NCI-H446 (cell line): ENCODE measurements at places on chromosomes 3 and 15.

DNA sequence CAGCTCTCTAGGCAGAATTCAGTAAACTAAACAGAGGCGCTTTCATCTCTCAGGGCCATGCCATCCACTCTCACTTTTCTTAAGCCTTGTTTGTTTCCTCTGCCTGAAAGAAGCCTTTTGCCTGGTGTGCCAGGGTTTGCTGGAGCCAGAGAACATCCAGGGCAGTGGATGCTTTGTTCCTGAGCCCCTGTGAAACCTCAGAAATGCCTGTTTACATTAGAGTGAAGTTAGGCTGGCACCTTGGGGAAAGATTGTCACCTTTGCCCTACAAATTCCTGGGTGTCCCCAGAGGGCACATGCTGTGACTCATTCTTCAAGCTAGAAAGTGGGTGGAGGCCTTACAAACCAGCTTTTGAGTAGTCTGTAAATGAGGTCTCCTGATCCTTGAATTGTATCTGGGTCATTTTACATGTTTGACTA lies 10.7 kb upstream of the TRAK1 start:
- DNase-seq, result no peak

- no peak for DNase-seq
Measured at GRCh38 chr3:100737334-100737733, 28.0 kb downstream of the TFG start.

- DNase-seq, result no peak
Measured at GRCh38 chr3:11346416-11346815, 74.2 kb downstream of the ATG7 start.

DNA sequence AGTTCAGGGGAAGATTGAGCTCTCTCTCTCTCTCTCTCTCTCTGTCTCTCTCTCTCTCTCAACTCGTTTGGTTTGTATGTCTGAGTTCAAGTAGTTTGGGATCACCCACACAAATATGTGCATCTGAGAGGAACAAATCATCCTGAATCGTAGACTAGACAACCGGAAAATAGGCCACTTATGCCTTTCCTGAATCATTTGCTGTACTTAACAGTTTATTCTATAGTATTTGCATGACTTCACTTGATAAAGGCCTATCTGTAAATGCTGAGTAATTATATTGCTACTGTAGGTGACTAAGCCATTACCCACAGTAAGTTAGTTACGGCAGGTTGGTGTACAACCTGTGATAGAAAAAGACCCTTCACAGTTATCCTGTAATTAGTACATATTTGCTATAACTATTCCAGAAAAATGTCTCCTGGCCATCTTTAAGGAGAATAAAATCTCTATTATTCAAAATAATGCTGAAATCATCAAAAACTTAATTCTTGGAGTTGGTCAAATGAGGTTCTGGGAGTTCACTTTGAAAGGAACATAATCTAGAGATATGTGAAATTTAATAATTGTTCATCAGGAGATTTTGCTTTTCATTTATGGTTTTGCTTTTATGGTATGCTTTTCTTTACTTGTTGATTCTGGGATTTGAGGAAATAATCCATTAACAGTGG lies 31.1 kb downstream of the OXSM start:
- no peak for DNase-seq

DNA sequence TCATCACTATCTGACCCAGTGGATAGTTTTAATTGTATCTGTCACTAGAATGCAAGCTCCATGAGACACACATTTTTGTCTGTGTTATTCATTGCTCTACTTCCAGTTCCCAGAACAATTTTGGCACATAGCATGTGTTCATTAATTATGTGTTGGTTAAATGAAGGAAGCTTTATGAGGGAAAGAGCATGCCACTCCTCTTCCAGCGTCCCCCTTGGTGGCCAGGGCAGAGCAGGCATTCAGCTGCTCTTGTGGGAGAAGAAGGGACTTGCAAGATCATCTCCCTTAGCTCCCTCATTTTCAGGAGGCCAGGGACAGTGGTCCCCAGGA lies 489 bp upstream of the GALNT15 start:
- DNase-seq, result no peak

DNA sequence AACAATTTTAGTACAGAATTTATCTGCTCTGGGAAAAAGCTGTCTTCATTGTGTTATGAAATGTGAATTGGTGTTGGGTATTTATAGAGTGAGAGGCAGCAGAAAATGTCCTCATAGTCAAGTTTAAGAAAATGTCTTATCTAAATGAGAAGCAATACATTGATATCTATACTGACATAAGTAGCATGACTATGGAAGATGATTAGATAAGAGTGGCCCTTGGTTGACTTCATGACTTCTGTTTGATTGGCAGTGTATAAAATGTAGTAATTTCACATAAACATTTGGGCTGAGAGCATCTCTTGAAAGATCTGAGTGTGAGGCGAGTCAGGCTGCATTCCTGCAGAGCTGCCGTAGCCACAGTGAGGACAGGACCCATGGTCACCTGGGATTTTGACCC lies 19.4 kb downstream of the MCTP2 start:
- no peak for DNase-seq

DNA sequence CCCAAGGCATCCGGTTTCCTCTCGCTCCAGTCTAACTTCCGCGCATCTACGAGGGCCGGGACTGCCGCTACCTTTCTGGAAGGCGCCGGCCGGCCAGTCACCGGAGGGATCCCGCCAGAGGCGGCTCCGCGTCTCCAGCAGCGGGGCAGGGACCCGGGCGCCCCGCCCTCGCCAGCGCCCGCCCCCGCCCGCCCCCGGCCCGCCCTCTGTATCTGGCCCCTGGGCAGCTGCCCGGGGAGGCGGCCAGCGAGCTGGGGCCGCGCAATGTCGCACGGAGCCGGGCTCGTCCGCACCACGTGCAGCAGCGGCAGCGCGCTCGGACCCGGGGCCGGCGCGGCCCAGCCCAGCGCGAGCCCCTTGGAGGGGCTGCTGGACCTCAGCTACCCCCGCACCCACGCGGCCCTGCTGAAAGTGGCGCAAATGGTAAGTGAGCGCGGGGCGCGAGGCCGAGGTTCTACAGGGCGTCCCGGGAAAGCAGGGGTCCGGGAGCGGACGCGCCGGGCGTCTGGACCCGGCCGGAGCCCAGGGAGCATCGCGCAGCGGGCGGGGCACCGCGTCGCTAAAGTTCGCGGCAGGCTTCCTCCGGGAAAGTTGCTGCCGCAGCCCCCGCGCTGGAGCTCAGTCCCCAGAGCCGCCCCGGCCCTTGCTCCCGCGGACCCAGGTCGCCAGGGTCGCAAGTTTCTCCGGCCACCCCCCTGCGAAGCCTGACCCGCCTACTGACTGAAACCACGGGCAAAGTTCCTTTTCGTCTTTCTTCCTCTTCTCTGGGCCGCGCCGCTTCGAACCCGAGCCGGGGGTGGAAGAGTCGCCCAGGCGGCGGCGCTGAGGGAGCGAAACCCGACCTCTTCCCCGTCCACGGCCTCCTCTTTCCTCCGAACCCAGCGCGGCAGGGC lies at the start of gene CMTM7:
TSS of gene CMTM7 (plus strand) at position 211 of the 893 bp plus-strand sequence. CDS start at position 265, 54 bp downstream.
- peak; percentile 1 for DNase-seq

DNA sequence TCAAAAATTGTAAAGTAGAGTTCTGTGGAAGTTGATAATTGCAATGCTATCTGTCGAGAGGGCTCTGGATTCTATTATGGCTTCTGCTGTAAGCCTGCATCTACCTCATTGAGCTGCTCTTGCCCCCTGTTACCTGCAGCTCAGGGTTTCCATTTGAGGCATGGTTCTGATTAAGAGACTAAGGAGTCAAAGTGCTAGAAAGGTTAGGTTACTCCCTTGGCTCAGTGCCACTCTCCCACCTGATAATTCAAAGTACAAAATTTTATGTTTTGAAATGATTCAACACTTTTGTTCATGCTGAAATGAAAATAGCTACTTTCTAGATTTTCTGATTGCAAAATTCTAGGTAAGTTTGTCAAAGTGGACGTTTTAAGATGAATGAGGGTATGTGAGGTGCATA lies 220.5 kb upstream of the SATB1 start:
- no peak for DNase-seq

- no peak for DNase-seq
Measured at GRCh38 chr3:184806567-184807271, 5.2 kb upstream of the VPS8 start.

- DNase-seq, result no peak
Measured at GRCh38 chr15:25176991-25177954, 222.5 kb downstream of the SNRPN start.

- no peak for DNase-seq
Measured at GRCh38 chr3:111073218-111073617, 1.6 kb downstream of the NECTIN3 start.

DNA sequence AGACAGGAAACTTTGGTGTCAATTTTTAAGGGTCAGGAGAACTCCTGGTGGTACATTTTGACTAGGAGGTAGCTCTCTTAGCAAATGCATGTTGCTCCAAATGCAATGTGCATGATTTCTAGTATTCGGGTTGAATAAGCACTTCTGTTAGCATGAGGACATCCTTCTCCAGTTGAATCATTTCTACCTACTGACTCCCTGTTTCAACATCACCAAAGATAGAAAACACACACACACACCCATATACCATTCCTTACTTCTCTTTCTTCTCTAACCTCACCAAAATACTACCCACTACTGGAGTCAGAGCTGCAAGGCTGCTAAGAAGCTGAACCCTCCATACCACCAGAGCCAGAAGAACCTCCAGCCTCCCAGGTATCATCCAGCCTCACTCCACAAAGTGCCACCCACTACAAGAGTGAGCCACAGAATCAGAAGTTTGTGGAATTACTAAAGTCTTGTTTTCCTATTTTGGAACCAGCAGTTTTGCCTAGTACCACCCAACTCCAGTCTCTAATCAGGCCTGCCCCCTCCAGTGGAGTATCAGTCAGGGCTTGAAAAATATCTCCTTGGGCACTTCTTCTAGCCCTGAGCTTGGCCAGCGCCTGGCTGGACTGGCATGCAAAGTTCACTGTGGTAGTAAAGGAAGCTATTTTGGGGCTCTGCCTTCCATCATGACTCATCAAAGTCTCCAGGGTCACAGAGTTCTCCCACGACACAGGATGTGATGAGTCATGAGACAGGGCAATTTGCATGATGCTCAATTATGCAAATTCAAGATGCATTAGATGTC lies 110.3 kb downstream of the CYP19A1 start:
- no peak for DNase-seq

GRCh38 chr15:67064607-67065530 lies 533 bp upstream of the SMAD3 start:
- no peak for DNase-seq

GRCh38 chr15:25374143-25374542 lies 64.7 kb downstream of the UBE3A start:
- no peak for DNase-seq

GRCh38 chr3:180762866-180763265 lies 83.6 kb upstream of the CCDC39 start:
- no peak for DNase-seq

GRCh38 chr15:74730619-74731316 lies 5.4 kb upstream of the CYP1A1 start:
- no peak for DNase-seq

DNA sequence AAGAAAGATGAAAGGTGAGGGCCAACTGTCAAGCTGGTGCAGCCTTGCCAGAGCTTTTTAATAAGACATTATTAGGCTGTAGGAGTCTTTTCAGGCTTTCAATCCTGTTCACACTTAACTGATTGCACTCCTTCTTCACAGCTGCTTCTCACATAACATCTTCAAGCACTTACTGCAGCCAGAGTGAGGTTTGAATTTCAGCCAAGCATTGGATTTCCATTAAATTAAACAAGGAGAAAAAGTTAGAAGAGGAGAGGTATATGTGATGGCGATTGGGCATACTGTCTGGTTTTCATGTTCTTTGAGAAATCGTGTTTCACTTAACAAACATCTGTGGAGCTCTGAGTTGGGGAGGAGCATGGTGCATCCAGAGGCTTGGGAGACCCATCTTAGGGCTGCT lies 392.8 kb upstream of the LRRC3B start:
- DNase-seq, result no peak

- DNase-seq, result no peak
Measured at GRCh38 chr3:111311709-111312235, 230.2 kb upstream of the CD96 start.

DNA sequence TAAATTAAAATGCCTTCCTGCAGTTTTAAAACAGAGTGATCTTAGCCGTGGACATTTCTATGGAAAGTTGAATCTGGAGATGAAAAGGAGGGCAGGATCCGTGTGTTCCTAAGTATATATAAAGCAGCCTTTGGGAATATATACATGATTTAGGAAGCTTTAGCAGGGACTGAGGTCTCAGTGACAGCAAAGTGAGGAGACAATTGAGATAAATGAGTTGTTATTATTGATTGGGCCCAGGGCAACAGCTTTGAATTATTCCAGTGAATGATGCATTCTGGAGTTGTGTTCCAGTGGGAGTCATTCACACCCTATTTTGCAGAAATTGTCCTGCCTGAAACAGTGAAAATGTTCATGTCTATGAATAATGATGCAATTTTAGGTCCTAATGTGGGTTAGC lies 281.4 kb downstream of the BCHE start:
- DNase-seq, result no peak

- peak; percentile 31 for DNase-seq
Measured at GRCh38 chr3:35422836-35423601, 216.3 kb upstream of the ARPP21 start.

GRCh38 chr15:82554351-82554750 lies 14.1 kb upstream of the RPS17 start:
- DNase-seq, result no peak

DNA sequence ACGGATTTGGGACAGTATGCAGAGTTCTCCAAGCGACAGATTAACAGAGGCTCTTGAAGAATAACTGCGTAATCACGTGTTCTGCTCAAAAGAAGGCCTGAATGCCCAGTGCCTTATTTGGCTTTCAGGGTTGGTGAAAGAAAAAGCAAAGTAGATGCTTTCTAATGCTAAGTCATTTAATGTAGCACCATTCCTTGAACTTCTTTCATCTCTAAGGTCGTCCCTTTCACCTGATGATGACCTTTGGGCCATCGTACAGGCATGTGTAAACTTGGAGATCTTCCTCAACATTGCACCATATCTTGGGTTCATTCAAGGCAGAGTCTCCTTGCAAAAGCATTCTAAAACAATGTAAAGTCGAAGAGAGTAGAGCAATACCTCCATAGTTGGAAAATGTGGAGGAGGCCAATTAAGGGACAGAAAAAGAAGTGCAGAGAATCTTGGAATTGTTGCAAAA lies 48.9 kb downstream of the TMEM44 start:
- no peak for DNase-seq

- DNase-seq, result no peak
Measured at GRCh38 chr15:77642793-77643430, 10.2 kb upstream of the LINGO1 start.

- DNase-seq, result no peak
Measured at GRCh38 chr3:108271626-108272025, 24.7 kb upstream of the HHLA2 start.

DNA sequence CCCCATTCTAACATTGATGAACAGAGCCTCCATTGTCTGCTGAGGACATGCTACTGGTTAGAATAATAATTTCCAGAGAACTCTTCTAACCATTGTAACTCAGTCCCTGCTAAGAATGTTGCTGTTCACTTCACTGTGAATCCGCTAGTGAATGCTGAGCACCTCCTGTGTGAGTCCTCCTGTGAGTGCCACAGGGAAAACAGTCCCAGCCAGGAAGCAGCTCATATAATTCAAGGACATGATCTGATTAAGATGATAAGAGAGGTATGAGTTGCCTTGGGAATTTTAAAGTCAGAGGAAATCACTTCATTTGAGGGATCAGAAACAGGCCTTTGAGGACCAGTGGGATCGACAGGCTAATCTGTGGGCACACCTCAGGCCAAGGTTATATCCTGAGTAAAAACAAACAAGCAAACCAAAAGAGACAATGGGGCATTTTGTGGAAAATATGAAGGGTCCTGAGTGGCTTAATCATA lies 33.9 kb upstream of the GPR160 start:
- no peak for DNase-seq
